ENCODE measurements at places on chromosomes 6 and 20. TPM values are rescaled to one million over a fixed set of nuclear protein-coding genes. Genes with fewer than 3 reads are reported as not detected.

Gene PLN
- not detected for polyA plus RNA-seq

Gene PPP1R14C
- polyA plus RNA-seq = 0.38 TPM

Gene ZSWIM1
- not detected for polyA plus RNA-seq

Gene SLX4IP
- 0.75 TPM for polyA plus RNA-seq

DNA sequence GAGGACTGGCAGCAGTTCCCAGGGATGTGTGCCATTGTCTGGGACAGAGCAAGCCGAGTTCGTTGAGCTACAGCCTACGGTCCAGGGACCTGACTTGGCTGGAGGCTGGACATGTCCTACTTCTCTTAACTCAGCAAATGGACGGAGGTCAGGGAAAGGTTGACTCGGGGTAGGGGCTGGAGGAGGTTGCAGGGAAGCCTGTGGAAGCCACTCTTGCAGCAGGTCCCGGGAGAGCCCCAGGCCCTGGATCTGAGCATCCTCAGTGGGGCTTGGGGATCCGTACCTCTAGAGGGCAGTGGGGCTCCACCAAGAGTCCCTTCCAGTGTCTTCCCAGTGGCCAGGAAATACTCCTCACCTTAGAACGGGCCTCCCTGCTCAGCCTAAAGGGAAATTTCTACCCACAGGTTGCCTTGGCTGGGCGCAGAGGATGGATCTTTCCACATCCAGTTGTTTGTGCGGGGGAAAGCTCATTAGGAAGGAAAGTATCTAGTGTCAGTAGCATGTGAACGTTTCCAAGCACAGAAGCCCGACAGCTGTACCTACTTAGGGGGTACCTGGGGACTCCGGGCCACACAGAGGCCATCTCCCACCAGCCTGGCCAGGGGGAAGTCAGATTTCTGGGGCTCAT lies 170.2 kb downstream of the NFATC2 start:
- H3K27ac ChIP-seq = peak overlapping the region; percentile 57
- peaks cover 17% of the 10 kb centered on the region for H3K4me1 ChIP-seq
- H3K27me3 ChIP-seq = peaks cover 4% of the 10 kb centered on the region
- no peak overlapping the region for H3K4me3 ChIP-seq
- DNase-seq = peak; percentile 58

DNA sequence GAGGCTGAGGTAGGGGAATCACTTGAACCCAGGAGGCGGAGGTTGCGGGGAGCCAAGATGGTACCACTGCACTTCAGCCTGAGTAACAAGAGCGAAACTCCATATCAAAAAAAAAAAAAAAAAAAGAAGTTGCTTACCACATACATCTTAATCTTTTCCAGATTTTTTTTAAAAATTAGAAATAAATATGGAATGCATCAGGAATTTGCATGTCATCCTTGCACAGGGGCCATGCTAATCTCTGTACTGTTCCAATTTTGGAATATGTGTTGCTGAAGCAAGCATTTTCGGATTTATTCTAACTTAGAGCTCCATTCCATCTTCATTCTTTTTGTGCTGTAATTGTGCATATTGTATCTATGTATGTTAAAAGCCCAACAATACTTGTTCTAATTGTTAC lies 62.5 kb downstream of the TRPC4AP start:
- no peak overlapping the region for H3K4me3 ChIP-seq
- no peak overlapping the region for H3K27ac ChIP-seq
- DNase-seq = no peak
- no peaks in the 10 kb centered on the region for H3K4me1 ChIP-seq
- H3K27me3 ChIP-seq = peaks cover 4% of the 10 kb centered on the region

DNA sequence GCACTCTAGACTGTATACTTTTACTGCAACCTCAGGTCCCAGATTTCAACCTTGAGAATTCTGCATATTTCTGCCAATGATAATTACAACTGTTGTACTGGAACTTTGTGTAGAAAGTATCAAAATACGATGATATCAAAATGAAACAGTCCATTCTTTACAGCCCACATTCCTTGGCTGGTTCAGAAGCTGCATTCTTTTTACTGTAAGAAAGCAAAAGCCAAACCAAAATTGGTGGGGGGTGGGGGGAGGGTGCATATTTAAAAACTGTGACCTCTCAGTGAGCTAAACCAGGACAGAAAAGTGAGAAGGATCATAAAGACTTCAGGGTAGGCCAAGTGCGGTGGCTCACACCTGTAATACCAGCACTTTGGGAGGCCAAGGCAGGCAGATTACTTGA lies 41.8 kb upstream of the UBR2 start:
- H3K4me3 ChIP-seq = no peak overlapping the region
- no peak for DNase-seq
- H3K27me3 ChIP-seq = no peaks in the 10 kb centered on the region
- H3K4me1 ChIP-seq = no peaks in the 10 kb centered on the region
- H3K27ac ChIP-seq = no peak overlapping the region

DNA sequence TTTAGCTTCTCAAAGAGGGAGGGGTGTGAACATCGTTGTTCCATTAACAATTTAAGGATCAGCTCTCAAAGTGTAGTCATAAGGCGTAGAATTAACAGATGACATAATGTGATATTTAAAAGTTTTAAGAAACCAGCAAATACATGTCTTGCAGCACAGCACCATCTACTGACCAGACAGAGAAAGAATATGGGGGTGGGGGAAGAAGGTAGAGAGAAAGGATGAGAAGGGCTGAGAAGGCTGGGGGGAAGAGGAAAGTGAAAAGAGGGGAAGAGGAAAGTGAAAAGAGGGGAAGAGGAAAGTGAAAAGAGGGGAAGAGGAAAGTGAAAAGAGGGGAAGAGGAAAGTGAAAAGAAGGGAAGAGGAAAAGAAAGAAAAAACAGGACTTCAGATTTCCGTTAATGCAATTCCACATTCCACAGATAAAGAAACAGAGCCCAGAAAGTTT lies 80.9 kb downstream of the HAO1 start:
- no peaks in the 10 kb centered on the region for H3K27me3 ChIP-seq
- no peaks in the 10 kb centered on the region for H3K4me1 ChIP-seq
- DNase-seq = no peak
- H3K4me3 ChIP-seq = no peak overlapping the region

DNA sequence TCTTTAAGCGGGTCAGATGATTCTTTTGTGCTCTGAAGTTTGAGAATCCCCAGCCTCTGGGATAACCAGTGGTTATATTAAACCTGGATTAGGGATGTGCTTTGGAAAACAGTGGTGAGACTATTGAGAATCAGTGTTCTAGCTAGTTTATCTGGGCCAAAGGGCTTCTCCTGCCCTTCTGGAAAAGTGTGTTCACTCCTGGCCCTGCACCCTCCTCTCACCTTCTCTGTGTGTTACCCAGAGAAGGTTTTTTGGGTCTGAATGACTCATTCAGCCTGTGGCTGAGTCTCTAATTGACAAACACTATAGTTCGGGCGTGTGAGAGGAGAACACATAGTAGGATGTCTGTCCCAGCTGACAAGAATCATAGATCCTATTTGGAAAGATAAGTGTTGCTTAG lies 66.7 kb downstream of the LRRC1 start:
- no peak for DNase-seq
- H3K36me3 ChIP-seq = no peaks in the 10 kb centered on the region
- H3K27me3 ChIP-seq = peaks cover 3% of the 10 kb centered on the region
- H3K4me3 ChIP-seq = no peak overlapping the region
- H3K27ac ChIP-seq = no peak overlapping the region
- peaks cover 9% of the 10 kb centered on the region for H3K4me1 ChIP-seq
